ENCODE measurements at places on chromosomes 7 and 10.

DNA sequence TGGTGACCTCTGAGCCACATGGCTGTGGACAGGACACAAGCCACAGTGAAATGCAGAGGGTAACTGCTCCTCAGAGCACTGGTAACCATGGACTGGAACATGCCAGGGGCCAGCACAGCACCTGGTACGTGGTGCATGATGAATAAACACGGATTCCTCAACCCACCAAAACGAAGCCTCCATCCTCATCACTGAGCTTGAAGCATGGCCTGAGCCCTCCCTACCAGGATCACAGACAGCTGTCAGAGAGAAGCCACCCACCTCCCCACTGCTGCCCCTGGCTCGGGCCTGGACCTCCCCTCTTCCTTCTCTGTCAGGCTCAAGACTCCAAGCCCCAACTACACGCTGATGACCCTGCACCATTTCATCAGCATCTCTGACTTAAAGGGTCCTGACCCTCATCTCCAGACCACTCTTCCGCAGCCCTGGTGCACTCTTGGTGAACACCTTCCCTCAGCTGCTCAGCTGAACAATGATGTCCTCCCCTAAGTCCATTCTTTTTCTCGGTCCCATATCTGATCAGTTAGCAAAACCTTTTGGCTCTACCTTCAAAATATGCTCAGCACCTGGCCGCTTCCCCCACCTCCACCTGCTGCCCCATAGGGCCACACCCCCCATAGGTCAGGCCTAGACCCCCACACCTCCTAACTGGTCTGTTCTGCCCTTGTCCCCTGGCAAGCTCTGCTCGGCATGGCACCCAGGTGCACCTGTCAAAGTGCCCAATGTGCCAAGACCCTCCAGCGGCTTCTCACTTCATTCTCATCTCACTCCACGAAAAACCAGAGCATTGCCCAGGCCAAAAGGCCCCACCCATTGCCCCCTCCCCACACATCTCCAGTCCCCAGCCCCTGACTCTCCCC lies 141.1 kb downstream of the MAPK8 start:
- DNase-seq: no peak

DNA sequence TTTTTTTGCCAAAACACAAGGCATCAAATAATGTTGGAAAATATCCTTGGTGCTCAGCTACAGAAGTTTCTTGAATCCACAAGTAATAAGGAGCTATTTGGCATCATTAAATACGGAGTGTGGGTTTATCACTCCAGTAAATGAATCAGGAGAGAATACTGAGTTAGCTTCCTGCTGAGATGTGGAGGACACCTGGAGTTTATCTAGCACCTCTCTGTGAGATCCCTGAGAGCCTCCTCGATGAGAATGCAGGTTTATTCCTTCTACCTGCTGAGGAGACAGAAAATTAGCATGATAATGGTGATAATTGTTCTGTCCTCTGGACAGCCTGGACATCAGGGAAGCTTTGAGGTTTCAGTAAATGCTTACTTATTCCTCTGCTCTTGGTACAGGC lies 40.5 kb downstream of the NRG3 start:
- DNase-seq: no peak

- no peak for DNase-seq
Observed at GRCh38 chr10:43212043-43212721, 54.7 kb downstream of the RASGEF1A start.

DNA sequence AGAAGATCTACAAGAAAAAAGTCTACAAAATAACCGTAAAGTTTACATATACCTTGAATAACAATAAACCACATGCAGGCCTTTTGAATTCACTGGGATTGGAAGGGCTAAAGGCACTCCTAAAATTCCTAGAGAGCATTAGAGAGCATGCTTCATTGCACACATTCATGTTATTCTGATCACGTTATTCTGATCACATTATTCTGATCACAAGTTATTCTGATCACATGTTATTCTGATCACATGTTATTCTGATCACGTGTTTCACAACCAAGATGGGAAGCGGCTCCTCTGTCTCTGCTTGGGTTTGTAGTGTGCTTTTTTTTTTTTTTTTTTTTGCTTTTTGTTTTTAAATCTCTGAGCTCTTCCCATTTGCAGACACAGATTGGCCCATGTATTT lies 20.5 kb downstream of the ADARB2 start:
- DNase-seq: no peak

DNA sequence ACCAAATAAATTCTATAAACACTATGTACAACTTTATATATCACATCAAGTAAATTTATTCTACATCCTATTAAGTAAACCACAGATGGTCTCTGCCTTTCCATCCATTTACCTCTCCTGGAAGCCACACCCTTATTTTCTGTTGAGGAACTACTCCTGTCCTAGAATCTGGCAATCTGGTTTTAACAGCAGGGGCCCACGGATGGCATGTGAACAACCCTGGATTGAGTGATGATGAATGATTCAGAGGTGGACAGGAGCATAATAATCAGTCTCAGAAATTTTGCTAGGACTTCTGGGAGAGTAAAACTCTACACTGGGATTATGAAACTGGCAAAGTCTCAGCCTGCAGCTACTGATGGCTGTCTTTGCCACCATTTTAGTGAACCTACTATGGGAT lies 54.1 kb downstream of the CDK6 start:
- no peak for DNase-seq

GRCh38 chr10:6426317-6426716 lies 153.8 kb downstream of the PRKCQ start:
- DNase-seq: no peak

All from T-helper 17 cell (primary cell).